Activated T-cell treated with anti-CD3 and anti-CD28 coated beads for 24 hours (primary cell): ENCODE measurements at places on chromosomes 5 and 9.

DNA sequence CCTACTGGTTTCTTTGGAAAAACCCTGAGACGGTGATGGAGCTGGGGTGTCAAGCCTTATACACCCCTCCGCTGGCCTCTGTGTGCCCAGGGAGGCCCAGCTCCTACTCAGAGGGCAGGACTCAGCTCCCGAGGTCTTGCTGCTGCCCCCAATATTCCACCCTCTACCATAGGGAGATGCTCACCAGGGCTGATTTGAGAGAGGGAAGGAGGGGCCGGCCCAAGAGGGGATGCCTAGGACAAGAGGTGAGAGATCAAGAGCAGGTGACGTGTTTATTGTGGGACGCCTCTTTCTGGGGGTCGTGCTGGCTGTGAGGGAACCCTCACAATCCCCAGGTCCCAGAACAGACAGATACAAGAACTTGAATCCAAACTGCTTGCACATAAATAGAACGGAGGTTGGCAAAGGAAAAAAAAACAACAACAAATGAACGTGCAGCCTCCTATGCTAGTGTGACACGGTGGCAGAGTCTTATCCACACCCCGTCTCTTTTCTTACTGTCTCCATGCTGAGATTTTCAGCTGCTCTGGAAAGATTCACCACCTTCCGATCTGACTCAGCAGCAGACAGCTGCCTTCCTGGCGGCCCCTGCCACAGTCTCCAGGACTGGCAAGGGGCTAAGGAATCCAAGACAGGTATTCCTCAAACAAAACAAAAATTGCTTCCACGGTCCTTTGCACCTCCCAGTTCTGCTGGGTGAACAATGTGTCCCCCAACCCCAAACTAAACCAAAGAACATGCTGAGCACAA, 22.3 kb downstream of the FABP6 start:
- no peak for DNase-seq

- DNase-seq, result no peak
These were observed 6.4 kb downstream of the NEURL1B start for GRCh38 chr5:172647352-172648012.

- peak; percentile 10 for DNase-seq
These were observed 476.4 kb downstream of the KDM4C start for GRCh38 chr9:7234144-7234543.

DNA sequence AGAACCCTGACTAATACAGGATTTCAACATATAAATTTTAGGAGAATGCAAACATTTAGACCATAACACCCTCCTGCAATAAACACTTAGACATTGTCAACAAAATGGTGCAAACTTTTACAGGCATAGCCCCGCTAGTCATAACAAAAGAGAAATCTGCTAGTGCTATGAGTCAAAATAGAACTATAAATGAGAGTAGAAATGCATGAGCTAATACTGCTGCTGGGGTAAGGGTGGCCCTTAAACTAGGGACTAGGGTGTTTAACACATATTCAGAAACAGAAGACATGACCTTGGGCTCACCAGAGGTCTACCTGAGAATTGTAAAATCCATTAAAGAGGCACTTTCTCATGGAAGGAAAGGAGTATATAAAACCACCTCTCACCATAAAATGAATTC, 131.6 kb downstream of the TLR4 start:
- no peak for DNase-seq

DNA sequence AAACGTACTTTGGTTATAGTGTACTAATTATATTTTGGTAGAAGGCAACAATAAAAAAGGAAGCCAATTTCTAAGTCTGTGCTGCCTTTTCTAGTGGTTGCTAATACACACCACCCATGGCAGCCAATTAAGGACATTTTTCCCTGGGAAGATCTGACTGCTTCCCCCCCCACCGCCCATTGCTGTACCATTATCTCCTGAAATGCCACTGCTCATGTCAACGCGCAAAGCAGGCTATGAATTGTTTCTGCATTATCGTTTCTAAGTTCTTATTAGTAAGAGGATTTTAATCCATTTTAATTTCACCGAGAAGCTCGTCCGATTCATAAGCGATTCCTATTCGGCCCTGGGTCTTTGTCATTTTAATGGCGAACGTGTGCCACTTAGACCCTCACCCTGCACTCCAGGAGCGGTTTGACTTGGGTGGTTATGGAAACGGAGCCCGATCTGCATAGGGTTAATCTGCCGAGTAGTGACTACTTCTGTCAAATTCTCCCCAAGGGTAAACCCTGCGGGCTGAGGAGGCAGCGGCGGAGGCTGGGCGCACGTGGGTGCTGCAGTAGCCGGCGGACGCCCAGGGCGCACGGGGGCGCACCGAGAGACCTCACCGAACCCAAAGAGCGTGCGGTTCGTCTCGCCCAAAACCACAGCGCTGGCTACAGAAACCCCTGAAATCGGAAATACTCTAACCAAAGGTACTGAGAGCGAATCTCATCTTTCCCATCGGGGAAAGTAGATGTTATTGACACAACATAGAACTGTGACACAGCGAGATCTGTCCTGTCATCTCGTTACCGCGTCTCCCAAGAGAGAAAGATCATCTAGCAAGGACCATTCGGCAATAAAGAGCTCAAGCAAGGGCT, 55.8 kb upstream of the SHC3 start:
- peak; percentile 43 for DNase-seq

DNA sequence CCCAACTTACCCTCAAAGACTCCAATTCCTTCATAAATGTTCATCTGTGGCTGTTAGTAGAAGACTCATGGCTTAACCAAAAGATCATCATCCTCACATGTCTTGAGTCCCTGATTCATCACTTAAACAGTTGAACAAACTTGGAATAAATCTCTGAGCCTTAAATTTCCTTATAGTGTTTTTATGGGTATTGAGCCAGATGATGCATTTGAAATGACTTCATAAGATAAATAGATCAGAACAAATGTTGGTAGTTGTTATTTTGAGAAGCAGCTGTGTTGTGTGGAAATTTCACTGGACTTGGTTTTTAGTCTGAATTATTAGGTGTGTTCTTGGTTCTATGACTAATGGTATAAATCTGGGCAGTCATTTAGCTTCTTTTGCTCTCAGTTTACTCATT, 236.2 kb downstream of the NNT start:
- no peak for DNase-seq

DNA sequence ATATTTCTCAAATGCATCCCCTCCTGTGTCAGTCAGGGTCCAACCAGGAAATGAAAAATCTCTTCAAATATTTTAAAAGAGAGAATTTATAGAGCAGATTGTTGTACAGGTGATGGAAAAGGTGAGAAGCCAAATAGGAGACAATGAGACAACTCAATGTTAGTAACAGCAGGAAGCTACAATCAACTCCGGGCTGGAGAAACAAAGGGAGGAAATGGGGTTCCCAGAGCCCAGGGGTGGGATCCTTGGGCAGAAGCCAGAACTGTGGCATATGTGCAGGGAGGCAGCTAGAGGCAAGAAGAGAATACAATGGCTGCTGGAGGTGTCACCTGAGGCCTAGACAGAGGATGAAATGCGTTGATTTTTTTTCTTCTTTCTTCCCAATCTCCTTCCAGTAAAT, 361.8 kb upstream of the ACTBL2 start:
- no peak for DNase-seq

GRCh38 chr5:96049398-96050272, 88.0 kb upstream of the ELL2 start:
- DNase-seq, result no peak

GRCh38 chr5:90356622-90357021, 52.9 kb downstream of the CETN3 start:
- no peak for DNase-seq
